ENCODE measurements at places on chromosomes 3 and 15.

- peak; percentile 69 for DNase-seq
These were observed 1.4 kb downstream of the ETV5 start for GRCh38 chr3:186107215-186108105.

- no peak for DNase-seq
These were observed 20.8 kb downstream of the HSPBAP1 start for GRCh38 chr3:122772827-122773226.

DNA sequence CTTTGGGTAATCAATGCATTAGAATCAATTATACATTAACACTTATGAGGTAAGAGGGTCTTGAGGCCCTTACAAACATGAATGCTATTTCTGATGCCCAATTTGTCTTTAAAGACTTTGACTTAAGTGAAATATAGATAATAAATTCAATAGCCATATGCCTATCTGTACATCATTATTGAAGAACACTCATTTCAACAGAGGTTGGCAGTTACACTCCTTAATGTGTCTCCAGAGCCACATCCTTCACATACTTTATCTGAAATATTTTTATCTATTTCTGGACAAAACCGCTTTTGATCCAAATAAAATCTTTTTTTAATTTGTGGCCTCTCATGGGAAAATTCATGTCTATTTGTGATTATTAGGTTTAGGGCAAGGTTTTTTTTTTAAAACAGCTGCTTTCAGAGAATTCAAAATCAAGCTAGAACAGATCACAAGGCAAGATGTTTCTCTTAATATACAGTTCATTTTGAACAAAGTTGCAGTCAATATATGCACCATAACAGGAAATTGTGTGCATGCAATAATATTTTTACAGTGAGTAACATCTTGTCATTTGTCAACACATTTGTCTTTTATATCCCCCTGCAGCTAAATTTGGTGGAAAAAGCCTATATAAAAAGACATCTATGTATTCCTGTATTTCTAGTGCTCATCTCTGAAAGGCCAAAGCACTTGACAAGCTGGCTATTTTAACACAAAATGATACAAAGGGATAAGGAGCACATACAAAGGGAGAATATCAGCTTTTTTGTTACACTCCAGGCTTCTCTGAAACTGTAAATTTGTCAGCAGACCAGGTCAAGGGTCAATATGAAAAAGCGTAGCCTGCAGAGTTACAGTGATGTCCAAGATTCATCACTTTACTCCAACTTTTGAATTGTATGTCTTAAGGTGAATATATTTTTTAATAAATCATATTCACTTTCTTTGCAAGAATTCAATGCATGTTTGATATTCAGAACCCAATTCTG, 146.2 kb upstream of the DPH6 start:
- DNase-seq: no peak

DNA sequence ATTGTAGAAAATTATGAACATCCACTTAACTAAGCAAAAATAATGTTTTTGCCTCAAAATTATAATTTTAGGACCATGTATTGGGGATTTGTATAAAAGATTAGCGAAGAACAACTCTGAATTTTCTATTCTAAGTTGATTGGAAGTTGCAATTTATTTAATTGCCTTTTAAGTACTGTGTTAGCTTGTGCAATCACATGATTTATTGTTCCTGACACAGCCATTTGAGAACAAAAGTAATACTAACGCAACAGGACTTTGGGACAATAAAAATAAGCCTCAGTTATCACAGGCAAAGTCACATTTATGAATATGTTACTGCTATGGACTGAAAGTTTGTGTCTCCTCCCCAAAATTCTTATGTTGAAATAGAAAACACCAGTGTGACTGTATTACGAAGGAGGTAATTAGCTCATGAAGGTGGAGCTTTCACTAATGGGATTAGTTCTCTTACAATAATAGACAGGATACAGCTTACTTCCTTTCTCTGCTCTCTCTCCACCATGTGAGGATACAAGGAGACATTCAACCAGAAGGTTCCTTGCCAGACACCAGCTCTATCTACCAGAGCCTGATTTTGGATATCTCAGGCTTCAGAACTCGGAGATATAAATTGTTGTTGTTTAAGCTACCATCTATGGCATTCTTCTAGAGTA, 745.9 kb downstream of the ZBBX start:
- DNase-seq: no peak

GRCh38 chr3:186806089-186807055, at the start of gene RFC4:
Gene RFC4, minus strand, starts transcription at chr3:186806482. Its CDS starts 1,769 bp downstream, at chr3:186804713.
- DNase-seq: peak; percentile 72

- DNase-seq: no peak
These were observed 189.6 kb upstream of the THBS1 start for GRCh38 chr15:39391230-39391629.

GRCh38 chr3:196499061-196499460, 4.5 kb downstream of the RNF168 start:
- DNase-seq: no peak

GRCh38 chr3:67685499-67685898, 31.1 kb upstream of the SUCLG2 start:
- DNase-seq: no peak

DNA sequence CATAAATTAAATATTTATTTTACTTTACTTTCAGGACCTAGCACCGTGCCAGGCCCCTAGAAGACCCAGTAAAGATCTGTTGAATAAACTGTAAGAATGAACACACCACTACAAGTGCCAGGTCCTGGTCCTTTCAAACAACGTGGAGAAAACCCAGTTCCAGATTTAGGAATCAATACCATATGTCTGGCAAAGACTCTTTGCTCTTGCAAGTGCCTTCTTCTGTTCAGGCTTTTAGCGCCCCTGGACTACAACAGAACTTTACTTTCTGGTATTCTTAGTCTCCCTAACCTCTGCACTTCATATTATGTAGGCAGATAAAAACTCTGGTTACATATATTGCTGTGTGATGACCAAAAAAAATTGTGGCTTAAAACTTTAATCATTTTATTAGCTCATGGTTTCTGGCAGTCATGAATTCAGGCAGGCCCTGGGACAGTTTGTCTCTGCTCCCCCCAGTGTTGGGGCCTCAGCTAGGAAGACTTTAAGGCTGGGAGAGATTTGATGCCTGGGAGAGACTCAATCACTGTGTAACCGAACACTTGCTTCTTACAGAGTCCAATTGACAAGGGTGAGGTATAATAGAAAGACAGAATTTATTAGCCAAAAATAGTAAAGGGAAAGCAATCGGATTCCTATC, 2.9 kb upstream of the PSMA4 start:
- DNase-seq: no peak

- DNase-seq: no peak
These were observed 323.8 kb upstream of the AZI2 start for GRCh38 chr3:28672406-28672805.

- DNase-seq: no peak
These were observed 140.4 kb downstream of the CHDH start for GRCh38 chr3:53705774-53706173.

GRCh38 chr3:145522893-145523651, 637.9 kb downstream of the PLOD2 start:
- DNase-seq: no peak

DNA sequence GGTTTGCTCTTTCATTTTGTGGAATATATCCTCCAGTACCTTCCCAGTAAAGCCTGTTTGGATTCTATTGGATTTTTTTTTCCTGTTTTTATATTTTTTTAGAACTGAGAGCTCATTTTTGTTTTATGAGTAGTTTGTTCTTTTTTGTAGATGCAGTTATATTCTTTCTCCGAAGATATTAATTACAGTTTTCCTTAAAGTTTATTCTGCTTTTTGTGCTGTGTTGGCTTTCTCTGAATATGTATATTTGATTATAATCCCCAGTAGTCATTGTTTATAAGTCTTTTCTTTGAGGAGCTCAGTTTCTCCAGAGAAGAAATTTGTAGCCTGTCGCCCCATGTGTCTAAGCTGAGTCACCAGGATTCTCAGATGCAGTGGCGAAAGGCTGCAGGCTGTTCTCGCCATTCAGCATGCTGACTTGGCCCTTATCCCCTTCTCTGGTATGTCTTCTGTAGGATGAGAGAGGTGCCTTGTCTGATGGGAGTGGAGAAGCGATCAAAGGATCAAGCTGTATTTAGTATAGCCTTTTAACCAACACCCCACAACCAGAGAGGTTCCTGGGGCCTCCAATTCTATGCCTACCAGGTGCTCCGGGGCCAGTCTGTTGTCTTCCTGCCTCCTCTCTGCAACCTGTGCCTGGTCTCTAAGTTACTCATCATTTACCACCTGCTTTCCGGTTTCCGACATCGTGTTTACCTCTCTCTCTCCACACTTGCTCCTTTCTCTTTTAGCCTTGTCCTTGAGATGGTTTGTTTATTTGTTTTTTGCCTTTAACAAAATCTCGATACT, 31.7 kb upstream of the MFSD1 start:
- no peak for DNase-seq

GRCh38 chr3:40623567-40623966, 98.8 kb downstream of the ZNF621 start:
- no peak for DNase-seq

DNA sequence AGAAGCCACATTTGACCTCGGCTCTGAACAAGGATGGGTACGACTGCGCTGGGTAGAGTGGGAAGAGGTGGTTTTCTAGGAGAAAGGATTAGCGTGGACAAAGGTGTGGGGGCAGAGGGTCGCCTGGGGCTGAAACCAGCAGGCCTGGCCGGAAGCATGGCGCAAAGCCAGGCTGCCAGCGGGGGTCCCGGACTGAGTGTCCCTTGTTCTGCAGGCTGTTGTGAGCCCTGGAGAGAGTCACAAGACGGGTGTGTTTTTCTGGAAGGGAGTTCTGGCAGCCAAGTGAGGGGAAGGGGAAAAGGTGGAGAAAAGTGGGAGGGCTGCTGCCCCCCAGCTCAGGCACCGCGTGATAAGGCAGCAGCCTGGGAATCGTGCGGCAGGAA, 98.5 kb upstream of the MEF2A start:
- DNase-seq: no peak

DNA sequence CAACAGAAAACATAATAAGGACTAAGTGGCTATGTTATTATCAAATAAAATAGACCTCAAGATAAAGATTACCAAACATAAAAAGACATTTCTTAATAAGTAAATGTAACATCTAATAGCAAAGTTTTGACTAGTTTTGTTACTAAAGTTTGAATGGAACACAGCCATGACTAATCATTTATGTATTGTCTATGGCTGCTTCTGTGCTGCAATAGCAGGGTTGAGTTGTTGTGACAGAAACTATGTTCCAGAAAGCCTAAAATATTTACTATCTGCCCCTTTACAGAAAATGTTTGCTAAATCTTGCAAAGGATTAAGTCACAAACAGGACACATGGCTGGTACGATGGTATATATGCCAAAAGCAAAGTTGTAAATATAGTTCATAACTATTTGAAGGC, 37.9 kb upstream of the MYH15 start:
- DNase-seq: no peak

- peak; percentile 56 for DNase-seq
These were observed 4.4 kb downstream of the GXYLT2 start for GRCh38 chr3:72892081-72892775.

DNA sequence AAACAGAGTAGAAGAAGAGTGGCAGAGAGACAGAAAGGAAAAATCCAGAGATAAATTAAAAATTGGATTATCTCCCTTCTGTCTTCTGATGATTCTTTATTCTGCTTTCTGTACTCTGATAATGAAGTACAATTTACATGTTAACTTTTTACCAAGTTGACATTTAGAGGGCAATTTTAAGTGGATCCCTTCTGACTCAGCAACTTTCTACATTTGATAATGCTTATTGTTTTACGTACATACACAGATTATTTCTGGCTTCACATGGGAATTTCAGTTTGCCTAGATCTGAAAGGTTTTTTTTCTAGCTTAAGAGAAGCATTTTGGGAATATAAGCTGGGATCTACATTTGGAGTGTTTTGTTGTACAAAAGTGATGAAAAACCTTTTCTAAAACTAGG, 491.3 kb downstream of the OTOL1 start:
- no peak for DNase-seq

DNA sequence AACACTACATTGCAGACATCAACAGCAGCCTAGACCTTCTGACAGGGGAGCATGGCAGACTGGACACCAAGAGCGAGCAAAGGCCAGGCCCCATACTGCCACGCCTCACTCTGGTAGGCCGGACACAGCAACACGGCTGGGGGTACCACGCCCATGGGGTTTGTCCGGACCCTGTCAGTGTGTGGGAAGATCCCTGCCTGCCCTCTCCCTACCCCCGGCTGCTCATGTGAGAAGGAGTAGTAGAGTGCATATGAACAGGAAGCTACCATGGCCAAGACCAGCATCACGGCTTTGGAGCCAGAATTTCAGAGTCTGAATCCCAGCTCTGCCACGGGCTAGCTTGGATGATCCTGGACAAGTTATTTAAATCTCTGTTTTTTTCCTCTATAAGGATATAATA, 27.9 kb downstream of the ALDH1L1 start:
- no peak for DNase-seq

DNA sequence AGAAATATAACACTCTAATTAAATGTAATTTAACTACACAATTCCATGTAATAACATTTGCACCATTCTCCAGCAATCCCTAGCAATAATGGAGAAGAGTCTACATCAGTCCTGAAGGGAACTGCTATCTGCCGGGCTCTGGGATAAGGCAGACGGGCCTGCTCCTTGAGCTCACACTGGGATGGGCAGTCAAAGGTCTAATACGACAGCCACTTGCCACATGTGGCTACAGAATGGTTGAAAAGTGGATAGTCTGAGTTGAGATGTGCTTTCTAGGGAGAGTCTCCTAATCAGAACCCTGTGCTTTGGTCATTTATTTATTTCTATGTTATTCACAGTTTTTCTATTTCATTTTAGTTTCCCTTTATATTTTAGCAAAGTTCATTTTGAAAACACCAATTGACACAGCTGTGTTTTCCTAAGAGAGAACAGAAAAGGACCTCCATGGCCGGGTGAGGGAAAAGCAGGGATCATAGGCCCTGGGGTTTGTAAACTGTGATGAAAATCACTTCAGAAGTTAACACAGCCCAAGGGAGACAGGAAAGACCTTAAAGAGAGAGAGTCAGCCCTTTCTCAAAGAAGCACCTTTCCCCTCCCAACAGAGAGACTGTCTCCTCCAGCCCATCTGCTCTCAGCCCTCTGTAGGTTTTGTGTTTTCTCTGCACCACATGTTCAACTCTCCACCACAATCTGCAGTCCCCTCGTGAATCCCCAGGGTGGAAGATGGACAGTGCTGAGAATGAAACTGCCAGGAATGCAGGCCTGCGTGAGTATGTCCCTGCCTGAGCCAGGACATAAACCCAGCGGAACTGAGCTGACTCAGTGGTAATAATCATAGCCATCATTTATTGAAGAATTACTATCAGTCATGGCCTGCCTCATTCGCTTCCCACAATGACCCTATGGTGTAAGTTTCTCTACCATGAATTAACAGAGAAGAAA, 11.6 kb downstream of the FSIP1 start:
- DNase-seq: no peak
